ENCODE measurements at places on chromosomes 7 and 10. TPM values are rescaled to one million over a fixed set of nuclear protein-coding genes. Genes with fewer than 3 reads are reported as not detected.

HOXA4 gene
- 0.98 TPM for total RNA-seq

MAGI2 gene
- total RNA-seq = 6.9 TPM

SPDYE11 gene
- not detected for total RNA-seq

SFRP4 gene
- total RNA-seq = 56.0 TPM

DNA sequence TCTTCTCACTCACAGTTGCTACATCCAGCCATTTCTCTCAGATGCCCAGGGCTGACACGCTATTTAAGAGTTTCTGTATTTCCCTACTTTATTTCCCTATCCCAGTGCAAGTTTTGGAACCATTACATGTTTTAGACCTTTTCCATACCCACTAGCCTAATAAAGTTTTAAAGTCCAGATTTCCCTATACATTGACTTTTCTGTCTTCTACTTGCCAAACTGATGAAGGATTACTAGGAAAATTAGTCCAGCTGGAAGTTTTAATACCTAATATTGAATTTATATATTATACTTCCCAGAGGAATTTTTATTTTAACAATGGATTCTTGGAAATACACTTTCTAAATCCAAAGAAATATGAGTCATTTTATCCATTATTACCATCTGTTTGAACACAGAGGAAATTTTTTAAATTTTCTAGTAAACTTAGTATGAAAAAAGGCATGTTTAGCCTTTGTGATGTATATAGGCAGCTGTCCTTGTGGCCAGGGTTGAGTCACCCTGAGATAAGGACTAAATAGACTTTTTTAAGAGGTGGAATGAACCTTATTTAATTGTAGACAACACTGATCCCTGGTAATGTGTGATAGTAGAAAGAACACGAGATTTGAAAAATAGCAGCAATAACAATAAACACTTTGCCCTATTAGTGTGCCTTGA is 205.0 kb downstream of the TFEC start:
- no peaks in the 10 kb centered on the region for H3K36me3 ChIP-seq
- no peaks in the 10 kb centered on the region for H3K27me3 ChIP-seq
- no peak overlapping the region for H3K27ac ChIP-seq
- no peak for DNase-seq
- H3K4me3 ChIP-seq = no peak overlapping the region
- no peaks in the 10 kb centered on the region for H3K4me1 ChIP-seq

- no peak for DNase-seq
- H3K27ac ChIP-seq = no peak overlapping the region
- no peak overlapping the region for H3K4me3 ChIP-seq
- no peaks in the 10 kb centered on the region for H3K4me1 ChIP-seq
These were observed 23.2 kb downstream of the DNTT start for GRCh38 chr10:96327462-96327861.

- no peak for DNase-seq
- H3K36me3 ChIP-seq = peaks cover 5% of the 10 kb centered on the region
- H3K4me3 ChIP-seq = no peak overlapping the region
- no peaks in the 10 kb centered on the region for H3K27me3 ChIP-seq
- peaks cover 24% of the 10 kb centered on the region for H3K4me1 ChIP-seq
These were observed 10.1 kb downstream of the PDGFA start for GRCh38 chr7:509426-510130.

DNA sequence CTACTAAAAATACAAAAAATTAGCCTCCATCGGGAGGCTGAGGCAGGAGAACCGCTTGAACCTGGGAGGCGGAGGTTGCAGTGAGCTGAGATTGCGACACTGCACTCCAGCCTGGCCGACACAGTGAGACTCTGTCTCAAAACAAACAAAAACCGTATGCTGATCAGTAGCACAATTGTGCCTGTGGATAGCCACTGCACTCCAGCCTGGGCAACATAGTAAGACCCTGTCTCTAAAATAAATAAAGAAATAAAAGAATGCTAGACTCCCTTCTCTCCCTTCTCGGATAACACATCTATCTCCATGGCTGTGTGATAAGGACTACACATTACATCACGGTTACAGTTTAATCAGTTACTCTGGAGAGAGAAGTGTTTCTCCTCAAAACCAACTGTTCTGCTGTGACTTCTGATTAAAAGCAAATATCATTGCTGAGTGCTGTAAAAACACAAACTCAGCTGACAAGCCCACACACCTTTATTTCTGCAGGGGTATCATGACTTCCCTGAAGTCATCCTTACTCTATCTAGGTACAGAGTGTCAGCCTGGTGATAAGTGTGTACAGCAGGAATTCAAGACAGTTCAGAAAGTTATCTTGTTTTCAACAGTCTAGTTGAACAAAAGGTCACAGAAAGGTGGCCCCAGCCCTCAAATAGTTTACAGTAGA is 5.3 kb upstream of the ARHGAP19 start:
- H3K4me3 ChIP-seq = no peak overlapping the region
- no peaks in the 10 kb centered on the region for H3K4me1 ChIP-seq
- no peak overlapping the region for H3K27ac ChIP-seq
- H3K36me3 ChIP-seq = no peaks in the 10 kb centered on the region
- no peak for DNase-seq

GRCh38 chr7:99141334-99141733 is 2.6 kb downstream of the SMURF1 start:
- H3K27ac ChIP-seq = peak overlapping the region; percentile 100
- no peaks in the 10 kb centered on the region for H3K36me3 ChIP-seq
- no peak for DNase-seq
- no peaks in the 10 kb centered on the region for H3K27me3 ChIP-seq

Data from vagina (tissue), 2 donors.